ENCODE measurements at places on chromosomes 16 and 17. TPM values are rescaled to one million over a fixed set of nuclear protein-coding genes. Genes with fewer than 3 reads are reported as not detected.

DNA sequence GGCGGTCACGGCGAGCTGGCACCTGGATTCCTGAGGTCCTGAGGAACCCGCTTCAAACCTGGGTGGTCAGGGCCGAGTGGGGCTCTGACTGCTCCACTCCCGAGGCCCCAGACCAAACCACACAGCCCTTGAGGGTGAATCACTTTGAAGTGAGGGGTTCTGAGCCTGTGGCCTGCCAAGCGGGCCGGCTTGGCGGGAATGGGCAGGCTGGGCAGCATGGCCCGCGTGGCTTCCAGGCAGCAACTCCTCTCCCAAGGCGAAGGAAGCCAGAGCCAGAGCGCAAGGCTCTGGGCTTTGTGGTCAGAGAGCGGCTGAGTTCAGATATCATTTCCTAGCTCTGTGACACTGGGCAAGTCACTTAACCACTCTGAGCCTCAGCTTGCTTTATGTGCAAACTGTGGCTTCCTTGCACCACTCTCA is 42.7 kb downstream of the CMIP start:
- no peak for ATAC-seq

- ATAC-seq = no peak
Observed at GRCh38 chr17:7626307-7626706, 1.3 kb downstream of the SAT2 start.

DNA sequence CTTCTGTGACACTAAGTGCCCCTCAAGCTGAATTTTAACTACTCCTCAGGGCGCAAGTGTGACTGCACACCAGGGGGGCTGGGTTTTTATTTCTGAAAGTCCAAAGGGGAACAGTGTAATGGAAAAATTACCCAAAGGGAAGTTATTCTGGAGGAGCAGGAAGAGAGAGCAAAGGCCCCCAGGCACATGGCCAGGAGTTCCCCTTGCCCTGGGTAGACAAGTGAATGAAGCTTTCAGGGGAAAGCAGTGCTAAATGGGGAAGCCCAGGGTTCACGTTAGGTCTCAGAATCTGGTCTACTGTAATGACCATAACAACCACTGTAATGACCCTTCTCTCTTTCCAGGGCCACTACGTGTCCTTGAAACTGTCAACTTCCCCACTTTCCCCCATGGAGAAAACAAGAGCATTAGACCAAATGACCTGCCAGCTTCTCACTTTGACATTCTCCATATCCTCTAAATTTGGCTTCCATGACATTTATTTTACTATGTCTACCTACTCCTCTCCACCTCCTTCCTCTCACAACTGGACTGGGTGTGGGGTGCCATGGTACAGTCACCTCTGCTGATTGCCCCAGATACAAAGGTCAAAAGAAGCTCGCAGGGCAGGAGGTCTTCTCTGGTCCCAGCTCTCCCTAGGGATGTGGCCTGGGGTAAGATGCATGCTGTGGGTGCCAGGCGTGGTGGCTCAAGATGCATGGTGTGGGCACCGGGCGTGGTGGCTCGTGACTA is 34.1 kb upstream of the MMP2 start:
- ATAC-seq = no peak

DNA sequence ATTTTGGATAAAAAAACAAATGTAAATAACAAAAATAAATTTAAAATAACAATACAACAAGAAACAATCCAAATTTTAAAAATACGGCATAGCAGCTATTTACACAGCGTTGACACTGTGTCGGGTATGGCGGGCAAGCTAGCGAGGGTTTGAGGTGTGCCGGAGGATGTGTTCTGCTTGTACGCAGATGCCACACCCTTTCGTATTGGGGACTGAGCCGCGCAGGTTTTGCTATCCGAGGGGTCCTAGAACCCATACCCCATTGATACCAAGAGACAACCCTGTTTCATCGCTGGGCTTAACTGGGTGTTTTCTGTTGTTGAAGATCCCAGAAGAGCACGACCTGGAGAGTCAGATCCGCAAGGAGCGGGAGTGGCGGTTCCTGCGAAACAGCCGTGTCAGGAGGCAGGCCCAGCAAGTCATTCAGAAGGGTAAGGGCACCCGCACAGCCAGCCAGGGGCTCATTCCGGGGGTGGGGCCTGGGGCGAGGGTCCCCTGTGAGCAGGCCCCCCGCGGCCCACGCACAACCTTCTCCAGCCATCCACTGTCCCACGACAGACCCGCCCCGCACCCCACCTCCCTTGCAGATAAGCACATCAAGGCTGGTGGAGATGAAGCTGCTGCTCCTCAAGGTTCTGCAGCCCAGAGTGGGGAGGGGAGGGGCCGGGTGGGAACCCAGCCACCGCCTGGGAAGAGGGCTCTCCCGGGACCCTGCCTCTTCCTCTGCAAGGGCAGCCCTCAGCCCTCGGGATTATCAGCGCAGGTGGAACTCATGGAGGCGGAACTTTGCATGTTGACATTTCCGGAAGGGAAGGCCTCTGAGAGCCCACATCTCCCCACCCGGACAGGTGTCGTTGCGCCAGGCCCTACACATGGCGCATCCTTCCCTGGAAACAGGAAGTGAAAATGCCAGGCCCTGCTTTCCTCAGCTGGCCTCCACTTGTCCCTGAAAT is 51.2 kb upstream of the CHMP6 start:
- no peak for ATAC-seq

DNA sequence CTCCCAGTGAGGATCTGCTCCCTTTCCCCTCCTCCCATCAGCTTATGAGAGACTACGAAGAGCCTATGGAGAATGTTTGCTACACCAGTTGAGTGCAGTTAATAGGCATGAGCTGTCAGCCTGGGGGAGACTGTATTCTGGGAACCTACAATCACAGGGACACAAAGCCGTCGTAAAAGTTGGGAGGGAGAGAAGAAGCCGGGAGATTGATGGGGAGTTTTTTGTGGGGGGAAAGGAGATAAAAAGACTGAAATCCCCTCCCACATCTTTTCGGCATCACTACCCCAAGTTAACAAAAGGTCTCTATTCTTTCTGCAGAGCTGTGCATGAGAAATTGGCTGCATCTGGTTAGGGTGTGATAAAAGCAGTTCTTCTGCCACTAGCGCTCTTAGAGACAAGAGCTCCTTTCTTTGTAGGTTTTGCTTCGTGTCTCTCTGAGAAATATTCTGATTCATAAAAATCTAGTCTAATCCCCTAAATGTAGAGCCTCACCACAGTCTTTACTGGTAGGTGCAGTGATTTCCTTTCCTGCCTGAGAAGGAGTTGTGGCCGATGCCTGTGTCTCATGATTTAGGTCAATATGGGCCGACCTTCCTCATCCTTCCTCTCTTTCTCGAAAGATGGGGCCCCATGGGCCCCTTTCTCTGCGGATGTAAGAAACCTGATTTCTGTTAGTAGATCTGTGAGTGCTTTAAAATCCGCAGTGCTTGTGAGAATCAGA is 77.4 kb downstream of the BPTF start:
- ATAC-seq = no peak

- no peak for ATAC-seq
Observed at GRCh38 chr17:27471321-27472269, 15.3 kb downstream of the KSR1 start.

GRCh38 chr17:65025297-65025696 is 31.2 kb downstream of the GNA13 start:
- no peak for ATAC-seq

- no peak for ATAC-seq
Observed at GRCh38 chr16:52545222-52545897, 1.6 kb downstream of the TOX3 start.

DNA sequence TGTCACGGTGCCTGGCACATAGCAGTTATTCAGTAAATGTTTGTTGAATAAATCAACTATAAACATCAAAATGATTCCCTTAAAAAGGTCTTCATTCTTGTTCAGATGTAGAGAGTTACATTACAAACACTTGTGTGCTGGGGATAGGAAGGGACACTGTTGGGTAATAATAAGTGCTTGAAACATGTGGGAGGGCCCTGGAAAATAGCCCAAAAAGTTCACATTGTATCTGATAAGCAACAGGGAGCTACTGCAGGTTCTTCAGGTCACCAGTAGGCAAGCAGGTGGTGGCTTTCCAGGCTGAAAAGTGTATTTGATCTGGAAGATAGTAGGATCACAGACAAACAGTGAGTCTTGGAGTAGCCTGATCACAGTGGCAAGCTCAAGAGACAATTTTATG is 19.0 kb upstream of the ZNF652 start:
- ATAC-seq = no peak

DNA sequence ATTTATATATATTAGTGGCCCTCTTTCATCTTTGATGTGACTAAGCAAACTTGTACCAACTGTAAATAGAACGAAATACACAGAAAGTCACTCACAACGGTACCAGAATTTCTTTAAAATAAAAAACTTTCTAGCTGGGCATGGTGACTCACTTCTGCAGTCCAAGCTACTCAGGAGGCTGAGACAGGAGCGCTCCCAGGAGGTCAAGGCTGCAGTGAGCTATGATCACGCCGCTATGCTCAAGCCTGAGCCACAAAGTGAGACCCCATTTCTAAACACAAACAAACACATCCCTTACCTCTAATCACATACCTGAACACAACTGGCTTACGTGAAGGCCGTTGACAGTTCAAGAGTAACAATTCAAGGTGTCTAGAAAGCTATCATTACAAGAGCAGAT is 29.7 kb downstream of the STAT5B start:
- ATAC-seq = no peak

DNA sequence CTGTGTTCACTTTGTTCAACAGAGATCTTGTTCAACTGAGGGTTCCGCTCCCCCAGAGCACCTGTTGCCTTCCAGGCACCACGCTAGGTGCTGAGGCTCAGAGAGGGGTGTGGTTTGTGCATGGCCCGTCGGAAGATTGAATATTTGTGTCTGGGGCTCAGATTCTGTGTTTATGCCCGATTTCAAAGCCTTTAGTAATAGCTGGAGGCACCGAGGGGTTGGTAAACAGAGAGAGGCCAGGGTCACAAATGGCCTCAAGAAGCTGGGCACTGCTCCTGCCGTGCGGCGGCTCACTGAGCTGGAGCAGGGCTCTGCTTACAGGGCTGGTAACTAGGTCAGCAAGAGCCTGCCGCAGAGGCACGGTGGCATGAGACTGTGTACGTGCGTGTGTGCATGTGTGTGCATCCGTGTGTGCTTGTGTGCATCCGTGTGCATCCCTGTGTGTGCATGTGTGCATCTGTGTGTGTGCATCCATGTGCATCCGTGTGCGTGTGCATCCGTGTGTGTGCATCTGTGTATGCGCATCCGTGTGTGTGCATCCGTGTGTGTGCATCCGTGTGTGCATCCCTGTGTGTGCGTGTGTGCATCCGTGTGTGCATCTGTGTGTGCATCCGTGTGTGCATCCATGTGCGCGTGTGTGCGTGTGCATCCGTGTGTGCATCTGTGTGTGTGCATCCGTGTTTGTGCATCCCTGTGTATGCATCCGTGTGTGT is 5.4 kb downstream of the ITGAE start:
- no peak for ATAC-seq

- no peak for ATAC-seq
Observed at GRCh38 chr16:73234496-73234895, 186.6 kb upstream of the ZFHX3 start.

DNA sequence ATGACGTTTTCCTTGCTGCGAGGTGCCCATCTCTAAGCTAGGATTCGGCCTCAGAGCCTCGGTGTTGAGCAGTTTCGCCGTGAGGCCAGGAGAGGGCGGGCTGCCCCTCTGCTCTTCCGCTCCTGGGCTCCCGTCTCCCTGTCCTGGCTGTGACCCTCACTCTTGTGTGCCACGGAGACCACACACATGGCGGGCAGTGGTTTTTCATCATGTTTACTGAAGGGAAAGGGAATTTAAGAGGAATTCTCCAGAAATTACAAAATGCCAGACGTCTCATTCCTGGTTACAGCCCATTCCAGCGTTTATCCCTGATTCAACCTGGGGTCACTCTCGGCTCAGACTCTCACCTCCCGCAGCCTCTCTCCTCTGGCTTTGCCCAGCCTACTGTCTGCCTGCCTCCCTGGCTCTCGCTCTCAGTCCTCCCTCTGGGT is 96.8 kb upstream of the ELAC2 start:
- peak; percentile 55 for ATAC-seq

DNA sequence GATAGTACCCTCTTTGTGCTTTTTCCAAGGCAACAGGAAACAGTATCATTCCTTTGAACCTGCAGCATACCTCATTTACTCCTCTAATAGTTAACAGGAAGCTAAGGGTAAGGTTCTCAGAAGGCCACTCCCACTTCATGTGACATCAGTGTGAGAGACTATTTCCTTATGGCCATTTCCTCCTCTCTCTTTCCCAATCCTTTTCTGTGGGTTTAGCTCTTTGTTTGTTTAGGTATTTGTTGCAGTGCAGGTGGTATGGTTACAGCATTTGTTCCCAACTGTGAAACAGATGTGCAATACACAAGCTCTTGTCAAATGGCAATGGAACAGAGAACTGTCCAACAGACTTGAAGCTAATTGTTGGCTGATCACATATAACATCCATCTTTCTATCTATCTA is 14.7 kb downstream of the TMC5 start:
- ATAC-seq = no peak

DNA sequence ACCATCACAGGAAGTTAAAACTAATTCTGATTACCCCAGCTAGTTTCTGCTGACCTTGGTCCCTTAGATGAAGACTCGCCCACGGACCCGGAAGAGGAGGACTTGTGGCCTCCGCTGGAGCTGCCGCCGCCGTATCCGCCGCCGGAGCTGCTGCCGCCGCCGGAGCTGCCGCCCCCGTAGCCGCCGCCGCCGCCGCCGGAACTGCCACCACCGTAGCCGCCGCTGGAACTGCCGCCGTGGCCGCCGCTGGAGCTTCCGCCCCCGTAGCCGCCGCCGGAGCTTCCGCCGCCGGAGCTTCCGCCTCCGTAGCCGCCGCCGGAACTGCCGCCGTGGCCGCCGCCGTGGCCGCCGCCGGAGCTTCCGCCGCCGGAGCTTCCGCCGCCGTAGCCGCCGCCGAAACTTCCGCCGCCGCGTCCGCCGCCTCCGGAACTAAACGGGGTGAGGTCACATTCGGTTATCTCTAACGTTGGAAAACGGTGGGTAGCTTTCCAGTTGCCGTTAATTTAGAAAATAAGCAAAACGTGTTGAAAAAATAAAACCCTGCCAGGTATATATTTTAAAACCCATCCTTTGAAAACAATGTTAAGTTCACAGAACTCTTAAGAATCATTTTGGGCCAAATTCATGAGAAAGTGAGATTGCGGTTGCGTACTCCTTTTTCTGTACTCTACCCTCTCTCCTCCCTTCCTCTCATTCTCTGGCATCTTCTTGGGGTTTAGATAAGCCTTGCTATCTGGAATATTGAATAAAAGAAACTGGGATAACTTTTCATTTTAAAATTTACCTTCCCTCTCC is 3.5 kb downstream of the KRT10 start:
- peak; percentile 97 for ATAC-seq

- peak; percentile 81 for ATAC-seq
Observed at GRCh38 chr16:88331989-88332920, 50.5 kb upstream of the ZNF469 start.

HS3ST3B1 gene
- 3.3 TPM for total RNA-seq

CLEC3A gene
- total RNA-seq = 0.47 TPM

SYCE1L gene
- 1.2 TPM for total RNA-seq

CD300LB gene
- total RNA-seq = 1.0 TPM

PRCD gene
- total RNA-seq = 0.57 TPM
